Activated T-cell treated with anti-CD3 and anti-CD28 coated beads, Interleukin-2, amount 50 U/mL, for 4 hours (primary cell): ENCODE measurements at places on chromosomes 2 and 18.

GRCh38 chr2:144474017-144474416 lies 45.9 kb downstream of the ZEB2 start:
- no peak for DNase-seq

- DNase-seq = no peak
Measured at GRCh38 chr2:160550048-160550447, 56.4 kb upstream of the RBMS1 start.

GRCh38 chr2:119826370-119826961 lies 66.7 kb downstream of the PTPN4 start:
- peak; percentile 24 for DNase-seq

- no peak for DNase-seq
Measured at GRCh38 chr2:149044500-149044899, 6.0 kb downstream of the LYPD6B start.

- DNase-seq = no peak
Measured at GRCh38 chr18:48827291-48828193, 123.2 kb downstream of the SMAD7 start.

DNA sequence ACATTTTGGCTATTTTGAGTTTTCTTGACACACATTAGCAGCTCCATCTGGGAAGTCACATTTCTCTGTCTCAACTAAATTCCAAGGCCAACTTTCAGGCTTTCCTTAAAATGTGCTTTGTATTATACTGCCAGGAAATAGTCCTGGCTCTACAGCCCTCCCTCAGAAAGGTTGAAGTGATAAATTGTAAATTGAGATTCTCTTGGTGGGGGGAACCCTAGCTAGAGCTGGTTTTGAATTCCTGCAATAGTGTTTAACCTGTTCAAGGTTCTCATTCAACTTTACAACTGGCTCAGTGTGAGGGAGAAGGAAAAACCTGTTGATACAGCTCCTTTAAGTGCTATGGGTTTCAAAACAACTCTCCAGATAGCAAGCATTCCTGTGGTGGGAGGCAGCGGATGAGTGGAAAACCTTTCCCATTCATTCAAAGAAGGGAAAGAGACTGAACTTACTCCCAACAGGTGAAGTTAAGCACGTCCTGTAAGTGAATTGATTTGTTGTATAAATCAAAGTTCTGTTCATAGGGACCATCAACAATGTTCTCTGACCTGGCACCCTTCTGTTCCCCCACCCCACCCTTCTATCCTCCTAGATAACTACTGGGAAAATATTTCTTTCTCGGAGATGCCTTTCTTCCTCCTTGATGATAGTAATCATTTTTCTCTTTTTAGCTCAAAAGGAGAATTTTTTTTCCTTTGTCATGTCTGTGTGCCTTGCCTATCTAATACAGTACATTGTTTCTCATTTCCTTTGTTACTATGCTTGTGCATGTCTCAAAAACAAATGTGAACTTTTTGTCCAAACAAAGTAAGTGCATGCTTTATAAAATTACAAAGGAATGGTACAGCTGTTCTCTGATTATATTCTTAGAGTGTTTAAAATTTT lies 44.2 kb upstream of the SLC39A10 start:
- DNase-seq = no peak

DNA sequence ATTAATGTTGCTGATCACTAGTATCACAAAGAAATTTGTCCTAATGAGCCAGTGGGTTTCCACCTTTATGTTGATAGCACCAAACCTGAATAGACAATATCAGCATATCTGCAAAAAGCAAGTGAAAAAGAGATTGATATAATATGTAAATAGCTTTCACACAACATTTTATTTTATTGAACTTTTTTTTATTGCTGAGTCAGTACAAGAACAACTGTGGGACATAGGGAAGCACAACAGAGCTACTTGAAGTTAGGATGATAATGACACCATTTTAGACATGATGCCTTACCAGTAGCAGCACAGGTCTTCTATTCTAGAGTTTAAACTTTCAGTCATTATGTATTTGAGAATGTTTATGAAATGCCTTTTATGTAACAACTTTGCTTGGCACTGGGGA lies 554.1 kb upstream of the SETBP1 start:
- DNase-seq = no peak

DNA sequence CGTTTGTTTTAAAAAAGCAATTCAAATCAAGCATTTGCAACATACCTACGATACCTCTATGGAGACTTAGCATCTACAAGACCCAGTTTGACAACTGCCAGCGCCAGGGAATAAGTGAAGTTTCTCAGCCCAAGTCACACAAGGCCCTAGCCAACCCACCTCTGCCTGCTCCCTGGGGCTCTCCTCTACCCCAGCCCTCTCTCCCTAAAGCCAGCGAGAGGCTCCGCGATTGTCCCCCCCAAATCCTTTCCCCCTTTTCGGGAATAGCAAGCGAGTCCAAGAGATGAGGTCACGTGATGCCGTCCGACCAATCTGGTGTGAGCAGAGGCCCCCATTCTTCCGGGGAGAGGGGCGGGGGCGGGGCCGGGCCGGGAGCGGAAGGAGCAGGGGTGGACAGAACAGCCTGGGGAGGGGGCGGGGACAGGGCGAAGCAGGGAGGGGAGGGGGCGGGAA lies 102.2 kb upstream of the RAB6C start:
- DNase-seq = peak; percentile 82

GRCh38 chr2:44839771-44840502 lies 101.6 kb upstream of the SIX3 start:
- no peak for DNase-seq

DNA sequence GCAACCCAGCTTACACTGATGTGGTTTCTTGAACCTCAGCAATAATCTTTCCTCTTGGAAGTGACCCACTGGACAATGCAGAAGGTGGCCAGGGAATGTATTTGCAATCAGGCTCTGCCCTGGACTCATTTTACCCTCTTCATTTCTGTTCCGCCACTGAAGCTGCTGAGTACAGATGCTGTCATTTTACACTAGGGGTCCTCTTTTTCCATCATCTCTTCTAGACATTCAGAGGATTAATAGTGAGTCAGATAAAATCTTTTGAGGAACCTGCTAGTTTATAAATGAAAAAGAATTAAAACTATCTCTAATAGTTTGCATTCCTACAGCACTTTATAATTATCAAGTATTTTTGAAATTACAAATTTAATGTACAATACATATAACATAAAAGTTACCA lies 87.9 kb upstream of the PNPT1 start:
- DNase-seq = no peak

- DNase-seq = no peak
Measured at GRCh38 chr2:175012516-175012915, 7.3 kb upstream of the CHN1 start.

DNA sequence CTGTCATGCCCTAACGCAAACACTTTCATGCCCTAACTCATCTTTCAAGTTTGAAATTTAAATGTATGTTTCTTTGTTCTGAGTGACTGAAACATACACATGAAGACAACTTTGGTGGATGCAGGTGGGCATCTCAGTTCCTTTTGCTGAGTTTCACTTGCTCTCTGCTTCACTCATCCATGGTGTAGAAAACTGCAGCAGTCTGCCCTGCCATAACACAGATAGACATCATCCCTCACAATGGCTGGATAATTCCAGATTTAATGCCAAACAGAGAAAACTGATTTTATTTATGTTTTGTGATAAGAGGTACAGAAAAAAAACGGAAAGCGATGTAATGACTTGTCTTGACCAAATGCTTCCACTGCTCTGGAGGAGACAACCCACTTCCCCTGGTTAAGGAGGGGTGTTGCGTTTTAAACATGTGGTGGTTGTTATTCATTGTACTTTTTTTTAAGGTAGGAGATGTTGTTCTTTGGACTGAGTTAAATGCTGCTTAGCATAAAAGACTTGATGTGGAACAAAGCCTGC lies 70.4 kb downstream of the RHBDD1 start:
- no peak for DNase-seq

GRCh38 chr18:66575263-66575662 lies 28.6 kb downstream of the CDH19 start:
- no peak for DNase-seq

GRCh38 chr2:161241894-161242293 lies 66.3 kb upstream of the PSMD14 start:
- no peak for DNase-seq
